ENCODE measurements at places on chromosomes 7 and 10.

- DNase-seq = no peak
Observed at GRCh38 chr7:98753176-98753575, 116.6 kb downstream of the TMEM130 start.

GRCh38 chr7:94182066-94182465, 177.9 kb upstream of the BET1 start:
- DNase-seq = no peak

- no peak for DNase-seq
Observed at GRCh38 chr10:36771725-36772124, 353.7 kb upstream of the ANKRD30A start.

GRCh38 chr10:132539431-132539839, 1.8 kb downstream of the INPP5A start:
- DNase-seq = peak; percentile 49
